KG1 (cell line): ENCODE measurements at places on chromosomes 2 and 18.

- no peak for DNase-seq
Observed at GRCh38 chr18:34258176-34258575, 33.5 kb upstream of the NOL4 start.

GRCh38 chr2:158395166-158395565 is 61.4 kb downstream of the CCDC148 start:
- no peak for DNase-seq

DNA sequence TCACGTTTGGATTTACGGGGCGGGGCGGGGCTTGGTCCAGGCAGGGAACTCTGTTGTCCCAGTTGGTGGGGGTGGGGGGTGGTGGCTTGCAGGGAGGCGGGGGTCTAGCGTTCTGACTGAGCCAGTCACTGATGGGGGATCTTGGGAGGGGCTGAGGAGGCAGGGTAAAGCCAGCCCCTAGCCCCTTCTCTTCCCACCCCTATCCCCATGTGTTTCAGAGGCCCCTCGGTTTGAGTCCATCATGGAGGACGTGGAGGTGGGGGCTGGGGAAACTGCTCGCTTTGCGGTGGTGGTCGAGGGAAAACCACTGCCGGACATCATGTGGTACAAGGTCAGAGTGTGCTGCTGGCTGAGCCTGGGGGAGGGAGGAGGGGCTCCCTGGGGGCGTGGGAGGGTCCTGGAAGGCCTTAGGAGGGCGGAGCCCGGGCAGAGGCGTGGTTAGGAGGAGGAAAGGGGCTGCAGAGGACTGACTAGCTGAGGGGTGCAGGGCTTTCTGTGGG is 22.0 kb upstream of the GMPPA start:
- DNase-seq: no peak

DNA sequence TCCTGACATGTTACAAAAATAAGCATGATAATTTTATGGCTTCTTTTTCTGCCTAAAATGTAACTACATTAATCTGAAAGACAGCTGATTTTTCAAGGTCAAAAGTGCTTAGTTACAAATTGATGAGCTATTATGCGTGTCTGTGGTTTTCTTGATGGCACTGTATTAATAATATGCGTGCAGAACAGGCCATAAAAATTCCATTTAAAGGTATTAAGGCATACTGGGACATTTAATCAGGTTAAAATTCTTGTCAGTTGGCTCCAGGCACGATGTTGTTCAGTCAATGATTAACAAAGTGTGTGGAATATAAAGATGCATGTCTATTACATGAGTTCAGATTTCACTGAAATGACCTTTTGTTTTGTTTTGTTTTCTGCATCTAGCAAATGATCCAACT is 420.1 kb upstream of the ZNF804A start:
- DNase-seq: no peak

DNA sequence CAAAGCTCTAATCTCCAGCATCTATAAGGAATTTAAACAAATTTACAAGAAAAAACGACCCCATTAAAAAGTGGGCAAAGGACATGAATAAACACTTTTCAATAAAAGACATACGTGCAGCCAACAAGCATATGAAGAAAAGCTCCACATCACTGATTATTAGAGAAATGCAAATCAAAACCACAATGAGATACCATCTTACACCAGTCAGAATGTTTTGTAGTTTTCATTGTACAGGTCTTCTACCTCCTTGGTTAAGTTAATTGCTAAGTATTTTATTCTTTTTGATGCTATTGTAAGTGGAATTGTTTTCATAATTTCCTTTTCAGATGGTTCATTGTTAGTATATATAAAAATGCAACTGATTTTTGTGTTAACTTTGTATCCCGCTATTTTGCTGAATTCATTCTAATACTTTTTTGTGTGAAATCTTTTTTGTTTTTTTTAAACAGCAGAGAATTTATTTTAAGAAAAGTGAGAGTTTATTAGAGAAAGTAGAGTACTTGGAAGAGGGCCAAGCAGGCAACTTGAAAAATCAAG is 40.7 kb downstream of the SLC39A10 start:
- DNase-seq: no peak

GRCh38 chr2:239723486-239724193 is 301.5 kb downstream of the NDUFA10 start:
- DNase-seq: no peak
